ENCODE measurements at places on chromosomes 2 and 18.

- DNase-seq, result no peak
Measured at GRCh38 chr2:203673933-203674332, 32.5 kb upstream of the CD28 start.

- DNase-seq, result no peak
Measured at GRCh38 chr2:235859651-235860050, 308.5 kb downstream of the GBX2 start.

DNA sequence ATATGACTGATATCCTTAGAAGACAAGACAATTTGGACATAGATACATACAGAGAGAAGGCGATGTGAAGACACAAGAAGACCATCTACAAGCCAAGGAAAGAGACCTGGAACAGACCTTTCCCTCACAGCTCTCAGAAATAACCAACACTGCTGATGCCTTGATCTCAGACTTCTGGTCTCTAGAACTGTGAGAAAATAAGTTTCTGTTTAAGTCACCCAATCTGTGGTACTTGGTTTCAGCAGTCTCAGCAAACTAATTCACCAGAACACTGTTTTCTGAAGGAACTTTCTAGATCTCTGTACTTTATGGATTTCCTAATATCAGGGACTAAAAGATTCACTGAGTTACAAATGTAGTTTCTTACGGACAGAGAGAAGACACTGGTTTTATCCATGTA, 58.8 kb downstream of the NAB1 start:
- no peak for DNase-seq

GRCh38 chr2:226234187-226234586, 565.4 kb downstream of the IRS1 start:
- DNase-seq, result no peak

DNA sequence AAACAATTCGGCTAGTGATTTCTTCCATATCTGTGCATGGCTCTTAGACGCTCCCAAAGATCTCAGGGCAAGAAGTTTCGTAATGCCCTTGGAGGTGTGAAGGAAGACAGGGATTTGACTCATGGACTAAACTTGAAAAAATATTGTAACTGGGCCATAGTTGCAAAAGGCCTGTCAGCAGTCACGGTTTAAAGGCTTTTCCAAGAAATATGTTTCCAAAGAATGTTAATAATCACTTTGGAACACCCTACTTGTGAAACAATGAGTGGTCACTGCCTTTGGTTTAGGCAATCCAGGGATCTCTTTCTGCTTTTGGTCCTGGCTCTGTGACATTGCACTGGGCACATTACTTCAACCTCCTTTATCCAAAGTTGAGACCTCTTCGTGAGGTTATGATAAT, 102.5 kb upstream of the RASGRP3 start:
- DNase-seq, result no peak

- no peak for DNase-seq
Measured at GRCh38 chr2:159942146-159942545, 120.3 kb downstream of the PLA2R1 start.

DNA sequence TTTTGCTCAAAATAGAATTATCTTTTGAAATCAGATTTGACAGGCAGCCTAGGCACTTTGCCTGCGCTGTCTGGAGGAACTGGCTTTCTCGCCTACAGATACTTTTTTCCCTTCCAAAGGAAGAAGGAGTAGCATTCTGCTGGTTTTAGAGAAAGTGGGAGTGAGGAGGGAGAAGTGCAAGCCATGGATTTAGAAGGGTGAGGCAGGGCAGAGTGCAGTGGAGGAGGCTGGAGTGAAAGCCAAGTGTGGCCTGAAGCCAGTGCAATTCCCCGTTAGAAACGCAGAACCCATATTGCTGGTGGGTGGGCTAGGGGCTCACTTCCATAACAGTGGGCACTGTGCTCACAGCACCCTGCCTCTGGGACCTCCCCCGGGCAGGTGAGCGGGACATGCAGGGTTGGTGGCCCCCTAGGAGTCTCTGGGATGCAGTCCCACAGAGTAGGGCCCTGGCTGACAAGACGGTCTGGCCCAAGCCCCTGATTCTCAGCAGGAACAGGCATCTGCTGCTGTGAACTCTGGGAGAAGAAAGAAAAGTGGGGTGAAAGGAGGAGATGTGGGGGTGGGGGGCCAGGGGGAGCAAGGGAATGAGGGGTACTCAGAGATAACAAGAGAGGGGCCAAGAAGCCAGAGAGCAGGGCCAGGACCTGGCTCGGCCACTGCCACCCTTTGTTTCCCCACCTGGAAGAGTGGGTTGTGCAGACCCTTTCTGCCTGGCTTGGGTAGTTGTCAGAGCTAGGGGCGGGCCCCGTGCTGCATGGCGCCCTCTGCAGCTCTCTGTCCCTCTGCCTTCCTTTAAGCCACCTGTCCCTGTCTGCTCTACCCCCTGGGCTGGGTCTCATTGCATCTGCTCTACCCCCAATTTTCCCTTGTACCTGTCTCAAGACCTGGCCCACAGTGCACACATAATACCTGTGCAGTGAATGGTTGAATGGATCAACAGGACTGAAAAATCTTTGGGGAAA, 273.5 kb upstream of the HS6ST1 start:
- DNase-seq, result no peak

- DNase-seq, result no peak
Measured at GRCh38 chr2:188949046-188949818, 24.9 kb upstream of the COL3A1 start.

- DNase-seq, result no peak
Measured at GRCh38 chr2:102622646-102623045, 3.3 kb downstream of the SLC9A2 start.

DNA sequence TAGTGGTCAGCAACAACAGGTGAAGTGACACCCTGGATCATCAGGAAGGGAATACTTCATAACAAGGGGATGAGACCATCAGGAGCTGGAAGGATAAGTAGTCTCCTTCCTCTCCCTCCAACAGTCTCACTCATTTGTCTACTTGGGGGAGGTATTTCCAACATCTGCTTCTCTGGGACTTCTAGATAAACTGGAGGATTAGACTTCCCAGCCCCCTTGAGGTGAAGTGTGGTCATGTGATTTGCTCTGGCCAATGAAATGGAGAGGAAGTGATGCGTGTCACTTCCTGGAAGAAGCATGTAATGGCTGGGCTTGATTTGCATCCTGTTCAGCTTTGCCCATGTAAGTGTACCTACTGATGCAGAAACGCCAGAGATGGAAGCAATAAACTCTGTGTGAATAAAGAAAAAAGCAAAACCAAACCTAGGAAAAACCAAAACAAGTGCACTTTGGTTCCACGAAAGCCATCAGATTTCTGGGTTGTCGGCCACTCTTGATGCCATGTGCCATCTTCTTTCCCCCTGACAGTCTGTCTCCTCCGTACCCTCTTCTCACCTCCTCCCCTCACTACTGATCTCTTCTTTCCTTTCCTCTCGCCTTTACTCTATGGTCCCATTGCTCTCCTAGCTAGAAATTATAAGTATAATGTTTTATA, 76.1 kb upstream of the DNMT3A start:
- DNase-seq, result no peak

DNA sequence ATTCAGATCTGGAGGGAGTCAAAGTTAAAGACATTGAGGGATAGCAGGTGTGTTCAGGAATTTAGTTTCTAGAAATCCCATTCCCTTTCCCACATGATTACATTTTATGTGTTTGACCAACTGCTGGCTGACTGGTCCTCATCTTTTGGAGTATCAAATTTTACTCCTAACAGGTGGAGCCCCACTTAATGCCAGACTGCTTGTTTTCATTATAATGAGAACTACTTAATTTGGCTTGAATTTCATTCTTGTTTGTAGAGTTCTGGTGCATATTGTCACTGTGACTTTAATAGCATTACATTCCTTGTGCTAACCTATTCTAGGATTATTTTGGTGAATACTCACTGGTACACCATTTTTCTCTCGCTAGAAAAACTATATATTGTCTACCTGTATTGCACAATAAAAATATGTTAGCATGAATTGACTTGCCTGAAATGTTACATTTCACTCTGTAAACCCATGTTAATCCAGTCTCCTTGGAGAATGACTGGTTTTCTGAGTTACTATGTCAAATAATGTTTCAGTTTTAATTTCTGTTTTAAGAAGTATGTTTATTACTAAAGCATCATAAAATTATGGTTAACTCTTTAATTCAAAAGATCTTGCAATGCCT, 98.2 kb downstream of the TANC1 start:
- no peak for DNase-seq

GRCh38 chr2:121902171-121902591, 146.7 kb downstream of the TSN start:
- no peak for DNase-seq

- peak; percentile 78 for DNase-seq
Measured at GRCh38 chr2:201233192-201233811, 27.0 kb upstream of the CASP8 start.

- DNase-seq, result no peak
Measured at GRCh38 chr18:3450012-3450798, at the start of gene TGIF1. TSS of gene TGIF1 (plus strand) at chr18:3450172. CDS start at chr18:3450490, 318 bp downstream.

GRCh38 chr18:36769172-36769571, 59.6 kb downstream of the TPGS2 start:
- no peak for DNase-seq

Measured in activated CD8-positive, alpha-beta memory T cell treated with anti-CD3 and anti-CD28 coated beads for 4 hours (primary cell).